Thymus (tissue), 14 donors: ENCODE measurements at places on chromosomes 11 and 22. TPM values are rescaled to one million over a fixed set of nuclear protein-coding genes. Genes with fewer than 3 reads are reported as not detected.

GRCh38 chr22:34105461-34106062 is 185.3 kb upstream of the LARGE1 start:
- no peak overlapping the region for H3K27ac ChIP-seq
- DNase-seq: no peak
- no peaks in the 10 kb centered on the region for H3K4me1 ChIP-seq

DNA sequence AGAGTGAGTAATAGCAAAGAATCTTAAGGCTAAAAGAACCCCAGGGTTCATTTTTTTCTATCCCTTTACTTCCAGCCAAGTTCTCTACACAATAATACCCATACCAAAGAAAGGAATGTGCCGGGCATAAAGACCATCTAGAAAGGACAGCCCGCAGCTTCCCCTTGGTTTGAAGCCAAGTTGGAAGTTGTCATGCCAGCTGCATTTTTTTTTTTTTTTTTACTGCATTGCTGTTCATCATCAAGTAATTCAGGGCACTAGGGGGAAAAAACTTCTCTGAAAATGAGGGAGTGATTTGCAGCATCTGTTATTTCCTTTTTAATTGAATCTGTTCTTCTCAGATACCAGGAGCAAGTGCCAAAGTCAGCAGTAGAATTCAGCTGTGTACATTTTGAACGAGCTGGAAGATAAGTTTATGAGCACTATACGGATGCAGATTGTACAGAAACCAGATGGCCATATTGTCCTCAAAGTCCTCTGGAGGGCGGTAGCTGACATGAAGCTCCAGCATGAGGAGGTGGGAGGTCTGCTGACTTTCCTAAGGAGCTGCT is 56.4 kb downstream of the UBASH3B start:
- peaks cover 70% of the 10 kb centered on the region for H3K4me1 ChIP-seq
- H3K27me3 ChIP-seq: no peaks in the 10 kb centered on the region
- H3K27ac ChIP-seq: no peak overlapping the region
- no peak overlapping the region for H3K4me3 ChIP-seq

DNA sequence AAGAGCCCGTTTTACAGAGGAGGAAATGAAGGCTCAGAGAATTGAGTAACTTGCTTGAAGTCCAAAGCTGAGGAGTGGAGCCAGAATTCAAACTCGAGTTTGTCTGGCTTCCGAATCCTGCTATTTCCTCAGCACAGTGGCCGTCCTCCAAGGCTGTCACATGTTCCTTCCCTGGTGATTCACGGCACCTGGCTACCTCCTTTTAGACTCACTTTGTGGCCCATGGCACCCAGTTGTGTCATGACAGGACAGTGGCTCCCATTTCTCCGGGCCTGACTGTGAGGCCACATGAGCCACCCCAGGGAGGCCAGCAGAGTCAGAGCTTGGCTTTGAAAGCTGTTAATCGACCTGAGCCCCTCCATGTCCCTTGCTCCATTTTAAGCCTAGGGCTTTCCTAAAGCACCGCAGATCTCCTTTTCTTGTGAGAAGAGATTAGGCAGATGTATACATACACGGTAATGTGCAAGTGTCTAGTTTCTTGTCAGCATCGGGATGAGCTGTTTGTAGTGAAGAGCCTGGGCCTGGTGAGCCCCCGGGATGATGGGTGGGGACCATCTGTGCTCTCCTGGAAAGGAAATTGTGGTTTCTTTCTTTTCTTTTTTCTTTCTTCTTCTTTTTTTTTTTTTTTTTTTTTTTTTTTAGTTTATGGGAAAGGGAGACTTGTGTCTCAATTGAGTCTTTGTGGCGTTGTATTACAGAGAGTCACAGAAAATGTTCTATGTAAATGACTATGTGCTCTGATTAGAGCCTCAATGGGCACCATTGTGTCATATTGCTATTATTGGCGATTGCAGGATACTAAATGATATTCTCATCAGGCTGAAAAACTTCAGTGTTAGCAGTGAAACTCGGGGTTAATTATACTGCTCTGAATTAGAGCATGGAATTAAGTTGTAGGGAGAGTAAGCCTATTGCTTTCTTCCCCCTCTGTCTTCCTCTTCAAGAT is 54.8 kb downstream of the PTPRJ start:
- H3K36me3 ChIP-seq: no peaks in the 10 kb centered on the region
- H3K27me3 ChIP-seq: no peaks in the 10 kb centered on the region
- no peak for DNase-seq
- H3K4me1 ChIP-seq: peaks cover 44% of the 10 kb centered on the region

GRCh38 chr11:14418801-14419417 is 59.9 kb upstream of the RRAS2 start:
- H3K4me1 ChIP-seq: peaks cover 38% of the 10 kb centered on the region
- no peak for DNase-seq
- no peaks in the 10 kb centered on the region for H3K36me3 ChIP-seq
- H3K27me3 ChIP-seq: no peaks in the 10 kb centered on the region

GRCh38 chr22:22754961-22755777 is 110.8 kb downstream of the GGTLC2 start:
- H3K27me3 ChIP-seq: no peaks in the 10 kb centered on the region
- H3K27ac ChIP-seq: no peak overlapping the region
- no peak overlapping the region for H3K4me3 ChIP-seq
- peaks cover 3% of the 10 kb centered on the region for H3K4me1 ChIP-seq
- DNase-seq: no peak

DNA sequence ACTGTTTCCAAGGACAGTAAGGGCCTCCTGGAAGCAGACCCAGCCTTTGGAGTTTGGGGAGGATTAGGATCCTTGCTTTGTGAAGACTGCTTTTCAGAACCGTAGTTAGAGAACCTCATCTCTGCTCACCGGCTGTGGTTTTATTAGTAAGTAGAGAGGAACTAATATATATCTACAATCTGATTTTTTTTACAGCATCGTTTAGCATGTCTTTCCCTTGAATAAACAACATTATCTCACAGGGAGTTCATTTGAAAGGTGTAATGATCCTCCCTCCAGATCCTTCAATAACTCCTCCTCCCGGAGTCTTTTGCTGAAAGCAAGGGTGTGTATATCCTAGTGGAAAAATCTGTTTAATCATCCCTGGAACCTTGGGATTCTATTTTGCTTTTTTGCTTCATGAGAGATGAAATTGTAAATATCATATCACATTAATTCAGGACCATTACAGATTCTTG is 132.7 kb downstream of the DBX1 start:
- no peaks in the 10 kb centered on the region for H3K4me1 ChIP-seq
- no peak for DNase-seq
- no peak overlapping the region for H3K4me3 ChIP-seq
- H3K27ac ChIP-seq: no peak overlapping the region
- H3K27me3 ChIP-seq: no peaks in the 10 kb centered on the region

DNA sequence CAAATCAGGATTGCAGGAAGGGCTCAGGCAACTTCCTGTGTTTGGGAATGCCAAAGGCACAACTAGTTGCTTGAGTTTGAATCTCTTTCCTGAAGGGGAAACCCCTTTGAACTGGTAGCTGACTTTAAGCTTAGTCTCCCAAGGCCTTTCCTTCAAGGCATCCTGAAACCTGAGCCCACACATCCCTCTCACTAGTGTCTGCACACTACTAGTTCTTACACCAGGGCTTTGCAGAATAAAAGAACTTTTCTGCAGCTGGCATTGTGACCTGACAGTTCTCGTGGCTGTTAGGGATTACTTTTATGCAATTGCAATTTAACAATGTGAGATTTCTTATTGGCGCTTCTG is 95.4 kb downstream of the EXT2 start:
- H3K27ac ChIP-seq: no peak overlapping the region
- H3K4me1 ChIP-seq: no peaks in the 10 kb centered on the region
- H3K27me3 ChIP-seq: no peaks in the 10 kb centered on the region
- no peak for DNase-seq

CASP12 gene
- polyA plus RNA-seq: 0.18 TPM

MYBPC3 gene
- 0.55 TPM for polyA plus RNA-seq

OR2AG1 gene
- 0.02 TPM for polyA plus RNA-seq

POU2AF2 gene
- 0.32 TPM for polyA plus RNA-seq

LAYN gene
- 30.9 TPM for polyA plus RNA-seq

PAMR1 gene
- 1.9 TPM for polyA plus RNA-seq
